ENCODE measurements at places on chromosomes 5 and 9. TPM values are rescaled to one million over a fixed set of nuclear protein-coding genes. Genes with fewer than 3 reads are reported as not detected.

PCAT7 gene
- total RNA-seq: 0.08 TPM

- DNase-seq: no peak
Observed at GRCh38 chr9:20702570-20702969, 18.5 kb downstream of the FOCAD start.

- no peak for DNase-seq
Observed at GRCh38 chr9:75739884-75740611, 150.4 kb upstream of the PCSK5 start.

CTNND2 gene
- 41.3 TPM for total RNA-seq

GRCh38 chr9:84852617-84853301 lies 183.2 kb downstream of the NTRK2 start:
- no peak for DNase-seq

RETREG1 gene
- 105 TPM for total RNA-seq

DNA sequence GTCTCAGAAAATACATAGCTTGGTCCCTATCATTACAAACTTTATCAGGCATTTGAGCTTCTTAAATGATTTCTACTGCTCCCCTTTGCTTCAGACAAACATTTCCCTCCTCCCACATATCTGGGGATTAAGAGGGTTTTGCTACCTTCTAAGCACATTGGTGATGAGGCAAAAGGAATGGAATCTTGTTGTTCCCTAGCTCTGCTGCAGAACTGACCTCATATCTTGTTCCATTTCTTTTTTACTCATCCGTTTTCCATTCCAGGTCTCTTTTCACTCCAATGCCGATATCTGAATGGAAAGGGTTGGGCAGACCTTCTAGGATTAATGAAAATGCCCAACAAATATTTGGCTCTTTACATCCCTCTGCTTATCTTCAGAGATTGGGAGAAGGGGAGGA lies 444.6 kb downstream of the ZNF608 start:
- no peak for DNase-seq

DNA sequence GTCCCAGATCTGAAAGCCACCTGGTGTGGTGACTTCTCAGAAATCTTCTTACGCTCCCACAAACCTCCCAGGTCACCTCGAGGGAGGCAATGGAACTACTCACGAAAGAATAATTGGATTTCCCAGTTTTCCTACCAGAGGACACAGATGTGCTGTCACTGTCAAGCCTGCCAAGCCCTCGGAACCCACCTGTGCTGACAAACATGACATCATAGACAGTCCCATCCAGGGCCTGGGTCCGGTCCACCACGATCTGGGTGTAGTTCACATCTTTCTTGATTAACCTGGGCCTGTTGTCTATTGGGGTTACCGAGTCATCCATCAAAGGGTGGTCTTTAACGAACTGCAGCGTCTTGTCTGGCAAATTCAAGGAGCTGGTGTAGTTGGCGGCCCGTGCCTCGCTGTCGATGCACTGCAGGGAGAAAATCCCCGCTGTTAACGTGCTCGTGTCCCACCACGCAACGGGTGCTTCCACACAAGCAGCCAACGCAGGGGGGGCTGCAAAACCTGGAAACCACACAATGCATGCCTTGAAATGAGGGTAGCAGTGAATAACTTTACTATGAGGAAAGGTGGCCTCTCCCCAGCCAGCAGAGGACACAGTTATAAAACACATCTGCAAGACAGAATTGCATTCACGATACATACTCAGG lies 69.0 kb downstream of the SECISBP2 start:
- DNase-seq: no peak

GLRA1 gene
- not detected for total RNA-seq

SPINK4 gene
- not detected for total RNA-seq

DNA sequence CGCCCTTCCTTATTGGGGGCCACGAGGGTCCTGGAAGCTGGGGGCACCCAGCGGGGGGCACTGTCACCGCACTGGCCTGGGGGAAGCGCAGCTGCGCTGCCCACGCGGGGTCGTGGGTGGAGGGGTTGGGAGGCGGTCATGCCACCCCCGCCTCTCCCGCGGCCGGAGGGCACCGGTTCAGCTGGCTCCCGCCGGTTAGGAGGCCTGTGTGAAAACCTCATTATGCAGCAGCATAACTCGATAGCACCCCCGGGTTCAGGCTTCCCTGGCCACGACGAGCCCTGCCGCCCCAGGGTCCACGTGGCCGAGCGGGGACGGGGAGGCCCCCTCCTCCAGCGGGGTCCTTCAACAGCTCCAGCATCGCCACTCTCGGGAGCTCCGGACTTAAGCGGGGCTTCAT lies 91.2 kb upstream of the ERCC6L2 start:
- DNase-seq: no peak

GRCh38 chr9:96158909-96159575 lies 142.9 kb downstream of the HSD17B3 start:
- no peak for DNase-seq

SPINK1 gene
- 1.8 TPM for total RNA-seq

MYOZ3 gene
- total RNA-seq: 10.0 TPM

KCNV2 gene
- total RNA-seq: not detected

DNA sequence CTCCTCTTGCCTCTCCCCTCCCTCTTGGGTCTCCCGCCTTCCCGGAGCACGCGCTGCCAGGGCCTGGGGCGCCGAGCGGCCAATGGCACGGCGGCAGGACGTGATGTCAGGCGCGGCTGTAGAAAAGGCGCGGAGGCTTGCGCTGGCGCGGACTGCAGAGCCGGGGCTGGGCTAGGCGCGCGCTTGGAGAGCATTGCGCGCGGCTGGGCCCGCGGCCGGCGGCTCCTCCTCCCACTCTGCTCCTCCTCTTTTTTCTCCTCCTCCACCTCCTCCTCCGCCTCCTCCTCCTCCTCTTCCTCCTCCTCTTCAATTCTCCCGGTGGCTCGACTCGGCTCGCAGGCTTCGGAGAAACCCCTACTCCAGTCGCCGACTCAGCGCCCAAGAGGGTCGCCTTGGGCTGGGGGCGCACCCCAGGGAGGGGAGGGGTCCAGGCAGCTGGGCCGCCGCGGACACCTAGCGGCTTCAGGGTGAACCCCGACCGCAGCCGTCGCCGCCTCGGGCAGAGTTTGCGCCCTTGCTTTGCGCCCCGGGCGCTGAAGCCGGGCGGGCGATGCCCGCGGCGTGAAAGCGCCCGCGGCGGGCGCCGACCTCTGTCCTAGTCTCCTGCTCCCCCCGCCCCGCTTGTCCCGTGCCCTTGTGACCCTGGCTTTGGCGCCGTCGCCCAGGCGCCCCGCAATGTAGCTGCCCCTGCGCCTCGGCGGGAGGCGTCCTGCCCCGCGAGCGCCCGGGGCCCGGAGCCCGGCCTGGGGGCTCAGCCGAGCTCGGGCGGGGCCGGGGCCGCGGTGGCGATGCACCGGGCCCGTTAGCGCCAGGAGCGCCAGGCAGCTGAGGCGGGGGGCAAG lies at the start of gene LHX2:
Gene LHX2, plus strand, starts transcription at position 309 of the 842 bp plus-strand sequence. CDS start 581 bp downstream, outside the sequence.
- DNase-seq: no peak
